ENCODE measurements at places on chromosomes 6 and 20. TPM values are rescaled to one million over a fixed set of nuclear protein-coding genes. Genes with fewer than 3 reads are reported as not detected.

The L3MBTL1 gene
- total RNA-seq = 43.2 TPM

The EMILIN3 gene
- 4.8 TPM for total RNA-seq

The PRR18 gene
- 0.54 TPM for total RNA-seq

The PHF1 gene
- total RNA-seq = 18.6 TPM

The PPP1R14C gene
- 30.2 TPM for total RNA-seq

The PRDM13 gene
- 4.7 TPM for total RNA-seq

The CAGE1 gene
- 0.18 TPM for total RNA-seq

The PAK5 gene
- total RNA-seq = 27.8 TPM

The GUCA1A gene
- 1.6 TPM for total RNA-seq

The C20orf144 gene
- total RNA-seq = not detected

The DYNLT2 gene
- 2.9 TPM for total RNA-seq

The RGS17 gene
- 60.7 TPM for total RNA-seq

The ZNF322 gene
- 31.5 TPM for total RNA-seq

The LIME1 gene
- total RNA-seq = 9.3 TPM

The VIP gene
- 0.18 TPM for total RNA-seq

The LY6G6D gene
- total RNA-seq = not detected

The CFAP206 gene
- 6.5 TPM for total RNA-seq

The CLVS2 gene
- total RNA-seq = 35.0 TPM

The GJA1 gene
- 82.9 TPM for total RNA-seq

The LHFPL5 gene
- 1.00 TPM for total RNA-seq

The TSHZ2 gene
- 7.1 TPM for total RNA-seq

The OXT gene
- not detected for total RNA-seq

The CD24 gene
- 430 TPM for total RNA-seq

The LAMA4 gene
- total RNA-seq = 65.4 TPM

The SNAP25 gene
- 79.8 TPM for total RNA-seq

The COL20A1 gene
- total RNA-seq = 2.7 TPM

The CCN6 gene
- total RNA-seq = not detected

The MMUT gene
- total RNA-seq = 12.6 TPM

The NEDD9 gene
- total RNA-seq = 9.7 TPM

The NR2E1 gene
- not detected for total RNA-seq

The TNNC2 gene
- 0.45 TPM for total RNA-seq

The HLA-DPB1 gene
- 1.8 TPM for total RNA-seq

The PBOV1 gene
- not detected for total RNA-seq

The MEP1A gene
- 0.09 TPM for total RNA-seq

The TTLL9 gene
- total RNA-seq = 2.5 TPM
